ENCODE measurements at places on chromosomes 3 and 15.

GRCh38 chr3:76582632-76583378 is 457.1 kb upstream of the ROBO2 start:
- DNase-seq = no peak

- no peak for DNase-seq
These were observed 20.1 kb downstream of the FBXO22 start for GRCh38 chr15:75923756-75924155.

- DNase-seq = peak; percentile 33
These were observed 126.4 kb downstream of the SHQ1 start for GRCh38 chr3:72721683-72722381.

DNA sequence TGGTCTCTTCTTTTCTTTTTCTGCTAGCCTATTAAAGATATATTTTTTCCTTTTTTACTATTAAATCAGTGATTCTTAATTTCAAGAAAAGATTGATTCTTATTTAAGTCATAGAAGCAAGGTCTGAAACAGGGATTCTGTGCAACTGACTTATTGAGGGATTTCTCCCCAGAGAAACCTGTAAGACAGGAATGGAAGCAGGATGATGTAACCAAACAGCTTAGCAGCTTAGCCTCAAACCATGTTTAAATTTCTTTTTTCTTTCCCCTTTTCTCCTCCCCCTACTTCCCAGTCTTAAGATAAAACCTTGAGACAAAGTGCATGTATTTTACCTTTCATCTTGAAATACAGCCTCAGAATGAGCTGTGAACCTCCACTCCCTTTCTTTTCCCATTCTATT is 322.8 kb downstream of the NEK10 start:
- DNase-seq = no peak

DNA sequence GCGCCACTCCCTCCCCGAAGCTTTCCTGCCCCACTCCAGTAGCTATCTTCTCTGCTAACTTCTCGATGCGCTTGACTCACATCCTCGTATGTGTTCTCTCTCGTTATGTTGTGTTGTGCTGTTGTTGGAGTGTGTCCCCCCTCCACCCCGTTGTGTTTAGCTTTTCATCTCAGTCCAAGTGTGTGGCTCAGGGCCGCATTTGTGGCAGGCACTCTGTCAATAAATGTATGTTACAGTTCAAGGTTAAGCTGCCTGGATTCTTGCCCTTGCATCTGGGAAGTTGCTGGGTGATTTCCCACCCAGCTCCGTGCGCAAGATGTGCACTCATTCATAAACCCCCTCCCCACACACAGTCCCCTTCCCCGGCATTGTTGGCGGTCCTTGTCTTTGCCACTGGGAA is 71.9 kb downstream of the PGPEP1L start:
- DNase-seq = no peak

DNA sequence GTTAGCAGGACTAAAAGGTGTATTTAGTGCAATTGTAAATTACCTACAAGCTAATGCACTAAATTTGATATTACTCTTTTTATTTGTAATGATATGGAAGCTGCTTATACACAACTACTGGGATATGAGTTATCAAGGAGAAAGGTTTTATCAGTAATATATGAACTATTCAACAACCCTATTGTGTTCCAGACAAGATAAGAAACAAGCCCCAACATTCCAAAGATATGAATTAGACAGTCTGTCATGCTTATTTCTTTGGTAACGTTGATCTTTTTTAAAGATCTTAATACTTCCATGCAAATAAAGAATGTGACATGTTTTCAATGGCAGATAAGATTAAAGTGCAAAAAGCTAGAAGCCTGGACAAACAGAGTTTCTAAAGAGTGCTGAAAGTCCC is 314.0 kb upstream of the THBS1 start:
- DNase-seq = no peak

- no peak for DNase-seq
These were observed 91.5 kb upstream of the C3orf80 start for GRCh38 chr3:160133757-160134156.

DNA sequence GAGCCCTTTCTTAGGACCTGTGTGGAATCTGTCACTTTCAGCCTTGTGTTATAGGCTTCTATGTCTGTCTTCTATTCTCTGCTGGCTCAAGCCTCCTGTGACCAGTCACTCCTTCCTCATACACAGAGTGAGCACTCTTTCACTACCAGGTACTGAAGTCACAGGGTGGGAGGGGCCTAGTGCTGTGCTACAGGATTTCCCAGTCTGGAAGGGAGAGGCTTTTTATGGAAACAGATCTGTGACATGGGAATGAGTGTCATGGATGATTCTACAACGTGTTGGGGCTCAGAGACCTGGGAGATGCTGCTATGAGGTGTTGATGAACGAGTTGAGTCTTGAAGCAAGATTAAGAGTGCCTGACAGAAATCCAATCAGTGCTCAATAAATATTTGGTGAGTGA is 100.5 kb downstream of the PDCD6IP start:
- no peak for DNase-seq

DNA sequence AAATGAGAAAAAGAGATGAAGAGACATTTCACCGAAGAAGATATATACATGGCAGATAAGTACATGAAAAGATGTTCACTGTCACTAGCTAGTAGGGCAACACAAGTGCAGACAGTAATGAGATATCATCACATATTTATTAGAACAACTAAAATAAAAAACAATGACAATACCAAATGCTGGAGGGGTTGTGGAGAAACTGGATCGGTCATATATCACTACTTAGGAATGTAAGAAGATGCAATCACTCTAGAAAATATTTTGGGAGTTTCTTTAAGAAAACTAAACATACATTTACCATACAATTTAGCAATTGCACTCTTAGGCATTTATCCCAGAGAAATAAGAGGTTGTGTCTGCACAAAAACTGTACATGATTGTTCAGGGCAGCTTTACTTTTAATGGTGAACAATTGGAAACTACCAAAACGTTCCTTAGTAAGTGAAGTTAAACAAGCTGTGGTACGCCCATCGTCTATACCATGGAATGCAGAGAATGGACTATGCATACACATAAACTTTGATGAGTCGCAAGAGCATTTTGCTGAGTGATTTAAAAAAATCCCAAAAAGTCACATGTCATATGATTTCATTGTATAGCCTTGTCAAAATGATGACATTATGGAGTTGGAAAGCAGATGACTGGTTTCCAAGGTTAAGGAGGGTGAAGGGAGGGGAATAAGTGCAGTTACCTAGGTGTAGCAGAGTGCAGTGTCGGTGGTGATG is 149.0 kb upstream of the UBE3A start:
- no peak for DNase-seq

GRCh38 chr15:65738649-65739048 is 53.4 kb downstream of the DENND4A start:
- DNase-seq = no peak

- DNase-seq = no peak
These were observed 33.3 kb upstream of the SFMBT1 start for GRCh38 chr3:53079147-53079546.

DNA sequence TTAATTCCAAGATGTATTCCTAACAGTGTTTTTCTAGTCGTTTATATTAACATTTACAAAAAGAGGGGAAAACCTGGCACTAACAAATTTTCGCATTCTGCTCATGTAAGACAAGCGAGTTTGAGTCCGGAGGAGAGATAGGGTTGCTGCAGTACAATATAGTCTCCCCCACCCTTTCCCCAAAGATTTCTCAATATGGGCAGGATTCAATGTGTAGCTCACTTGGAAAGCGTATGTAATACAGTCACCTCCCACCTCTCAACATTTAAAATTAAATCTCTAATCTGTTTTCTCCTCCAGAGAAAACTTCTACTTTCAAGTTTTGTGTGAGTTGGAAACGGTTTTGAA is 57.9 kb downstream of the CMSS1 start:
- DNase-seq = no peak

DNA sequence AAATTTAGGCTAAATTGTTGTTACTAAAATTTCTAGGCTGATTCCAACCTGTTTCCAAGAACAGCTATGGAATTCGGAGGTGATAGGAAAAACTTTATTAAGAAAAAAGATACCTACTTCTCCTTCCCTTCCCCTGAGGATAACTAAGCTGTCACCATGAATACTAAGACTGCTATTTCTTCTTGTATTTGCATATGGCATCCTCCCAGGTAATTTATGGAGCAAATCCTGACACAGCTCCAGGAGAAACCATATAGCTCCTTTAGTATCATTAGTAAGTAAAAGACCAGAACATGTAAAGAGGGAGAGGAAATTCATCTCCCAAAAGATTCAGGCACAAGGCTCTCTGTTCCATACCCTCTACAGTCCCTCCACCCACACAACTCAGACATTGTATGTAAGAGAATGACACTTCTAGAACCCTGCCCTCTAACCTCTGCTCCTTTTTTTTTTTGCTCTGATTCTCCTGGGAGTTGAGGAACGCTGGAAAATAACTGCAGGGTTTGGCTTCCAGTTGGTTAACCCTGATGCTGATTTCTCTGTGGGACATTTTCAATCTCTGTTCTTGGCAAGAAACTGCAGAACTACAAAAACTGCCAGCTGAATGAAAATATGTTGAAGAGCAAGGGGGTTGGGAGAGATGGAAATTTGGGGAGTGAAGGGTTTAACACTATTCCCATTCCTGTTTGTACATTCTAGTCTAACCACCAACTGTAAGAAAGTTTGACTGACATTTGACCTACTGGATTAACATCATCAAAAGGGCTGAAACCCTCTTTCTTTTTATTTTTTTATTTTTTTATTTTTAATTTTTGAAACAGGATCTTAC is 14.2 kb upstream of the MAGI1 start:
- DNase-seq = no peak

DNA sequence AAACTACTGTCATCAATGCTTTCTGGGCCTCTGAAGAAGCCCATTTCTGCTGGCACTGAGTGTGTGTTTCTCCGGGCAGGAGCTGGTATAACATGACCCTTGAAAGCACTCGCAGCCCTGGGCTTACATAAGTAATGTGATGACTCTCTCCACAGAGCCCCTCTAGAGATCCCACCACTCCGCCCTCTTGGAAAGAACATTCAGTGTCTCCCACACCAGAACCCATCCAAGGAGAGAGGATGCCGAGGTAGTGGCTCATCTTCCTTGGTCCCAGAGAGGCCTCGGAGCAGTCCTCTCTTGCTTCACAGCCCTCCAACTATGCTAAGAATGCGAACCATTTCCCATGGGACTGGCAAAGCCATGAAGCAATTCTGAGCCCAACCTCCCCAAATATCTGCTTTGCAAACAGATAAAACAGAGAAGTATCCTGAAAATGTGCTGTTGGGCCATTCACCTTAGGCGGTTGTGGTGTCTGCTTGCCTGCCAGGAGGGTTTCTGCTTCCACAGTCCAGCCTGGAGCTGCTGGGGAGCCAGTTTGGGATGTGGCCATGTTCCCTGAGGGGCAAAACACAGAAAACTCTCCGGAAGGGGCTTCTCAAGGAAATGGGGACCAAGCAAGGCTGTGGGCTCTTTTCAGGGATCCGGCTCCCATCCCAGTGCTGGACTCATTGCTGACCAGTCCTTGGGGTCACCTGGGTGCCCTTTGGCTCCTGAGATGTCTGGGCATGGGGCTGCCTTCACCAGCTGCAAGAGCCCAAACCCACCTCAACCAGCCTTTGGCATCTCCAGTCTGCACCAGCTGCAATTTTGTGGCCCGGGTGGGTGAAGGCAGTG is 47.3 kb downstream of the AMOTL2 start:
- DNase-seq = peak; percentile 56

GRCh38 chr3:5972586-5972985 is 785.1 kb downstream of the EDEM1 start:
- no peak for DNase-seq

- DNase-seq = no peak
These were observed 189.2 kb upstream of the SLCO3A1 start for GRCh38 chr15:91664224-91664836.

DNA sequence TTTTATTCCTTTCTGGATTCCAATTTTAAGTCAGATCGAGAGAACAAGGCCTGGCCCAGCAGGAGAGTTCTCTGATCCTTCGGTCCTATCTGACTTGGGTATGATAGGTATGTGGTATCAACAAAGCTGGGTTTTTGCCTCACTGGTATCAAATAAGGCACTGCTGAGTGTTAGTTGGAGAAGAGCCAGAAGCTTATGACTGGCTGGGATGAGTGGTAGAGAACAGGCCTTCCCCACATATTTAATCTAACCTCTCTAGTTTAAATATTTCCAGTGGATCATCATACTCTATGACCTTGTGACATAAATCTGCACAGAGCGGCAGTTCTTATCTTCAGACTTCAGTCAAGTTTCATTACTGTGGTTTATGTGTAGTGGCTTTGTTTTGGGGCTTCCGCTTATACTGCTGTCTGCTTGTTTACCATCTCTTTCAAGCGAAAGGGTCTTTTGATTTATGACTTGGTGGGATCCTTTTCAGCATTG is 164.5 kb downstream of the PTPRG start:
- no peak for DNase-seq
